ENCODE measurements at places on chromosomes 7 and 10.
A peak's percentile ranks its signal among the peaks of the same experiment; 100 is the strongest.

DNA sequence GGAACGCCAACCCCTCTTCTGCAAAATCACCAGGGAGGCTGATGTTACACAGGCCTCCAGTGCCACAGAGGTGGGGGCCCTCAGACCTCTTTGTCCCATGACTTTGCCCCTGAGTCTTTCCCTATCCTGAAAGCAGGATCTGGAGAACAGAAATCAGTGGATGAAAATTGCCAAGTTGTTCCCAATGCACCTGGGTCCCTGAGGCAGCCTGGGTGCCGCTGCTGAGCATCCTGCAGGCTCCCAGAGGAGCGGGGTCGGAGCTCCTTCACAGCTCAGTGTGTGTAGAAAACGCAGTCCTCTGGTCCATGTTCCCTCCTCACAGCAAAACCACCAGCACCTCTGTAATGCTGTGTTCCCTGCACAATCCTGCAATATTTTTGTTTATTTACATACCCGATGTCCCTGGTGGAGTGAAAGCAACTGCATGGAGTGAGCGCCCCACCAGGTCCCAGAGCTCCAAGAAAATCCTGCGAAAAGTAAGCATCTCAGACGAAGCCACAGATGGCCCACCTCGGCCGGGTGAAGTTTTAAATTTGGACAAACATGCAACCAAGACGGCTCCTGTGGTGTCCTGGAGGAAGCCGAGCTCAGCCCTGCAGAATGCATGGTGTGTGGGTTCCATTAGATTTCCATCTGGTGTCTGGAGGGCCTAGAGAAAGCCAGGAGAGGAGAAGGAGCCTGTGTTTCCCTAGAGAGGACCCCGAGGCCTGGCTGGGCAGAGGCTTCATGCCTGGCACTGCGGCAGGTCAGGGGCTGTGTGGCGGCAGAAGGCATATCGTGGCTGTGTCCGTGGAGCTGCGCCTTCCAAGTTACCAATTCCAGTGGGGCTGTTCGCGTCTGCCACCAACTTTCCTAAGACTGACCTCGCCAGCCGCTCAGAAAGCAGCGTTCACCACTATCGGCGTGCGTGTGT is 235.2 kb downstream of the WDR37 start:
- no peak for DNase-seq

DNA sequence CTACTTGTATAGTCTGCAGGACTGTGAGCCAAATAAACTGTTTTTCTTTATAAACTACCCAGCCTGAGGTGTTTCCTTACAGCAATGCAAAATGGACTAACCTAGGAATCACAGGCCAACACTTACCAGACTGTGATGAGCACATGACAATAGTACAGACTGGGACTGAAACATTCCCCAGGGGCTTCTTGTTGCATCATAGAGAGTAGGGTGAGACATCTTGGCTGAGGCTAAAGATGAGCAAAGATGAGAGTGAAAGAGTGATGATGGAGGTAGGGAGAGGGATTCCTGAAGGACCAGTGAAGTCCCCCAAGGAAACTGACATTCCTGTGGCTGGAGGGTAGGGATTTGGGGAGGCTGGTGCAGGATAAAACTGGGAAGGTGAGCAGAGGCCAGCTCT is 194.4 kb downstream of the TPST1 start:
- DNase-seq = no peak

DNA sequence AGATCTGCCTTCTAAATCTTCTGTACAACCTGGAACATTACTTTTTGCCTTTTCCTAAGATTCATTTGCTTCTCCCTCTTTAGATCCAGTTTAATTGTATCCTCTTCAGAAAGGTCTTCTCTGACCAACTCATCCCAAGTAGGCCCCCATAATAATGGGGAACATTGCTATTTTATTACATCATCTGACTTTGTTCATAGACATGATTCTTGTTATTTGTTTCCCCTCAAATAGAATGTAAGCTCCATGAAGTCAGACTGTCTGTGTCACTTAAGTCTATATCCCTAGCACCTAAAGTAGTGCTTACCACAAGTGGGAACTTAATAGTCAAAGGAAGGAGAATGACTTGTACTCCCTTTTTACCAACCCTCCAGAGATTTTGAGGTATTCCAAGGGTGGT is 37.5 kb downstream of the LUC7L2 start:
- DNase-seq = no peak

- no peak for DNase-seq
These were observed 53.2 kb downstream of the STRA8 start for GRCh38 chr7:135286876-135287275.

- DNase-seq = no peak
These were observed 117.9 kb upstream of the KLF6 start for GRCh38 chr10:3902809-3903410.

- DNase-seq = peak; percentile 86
These were observed 132.3 kb upstream of the ANK3 start for GRCh38 chr10:60521974-60522405.

DNA sequence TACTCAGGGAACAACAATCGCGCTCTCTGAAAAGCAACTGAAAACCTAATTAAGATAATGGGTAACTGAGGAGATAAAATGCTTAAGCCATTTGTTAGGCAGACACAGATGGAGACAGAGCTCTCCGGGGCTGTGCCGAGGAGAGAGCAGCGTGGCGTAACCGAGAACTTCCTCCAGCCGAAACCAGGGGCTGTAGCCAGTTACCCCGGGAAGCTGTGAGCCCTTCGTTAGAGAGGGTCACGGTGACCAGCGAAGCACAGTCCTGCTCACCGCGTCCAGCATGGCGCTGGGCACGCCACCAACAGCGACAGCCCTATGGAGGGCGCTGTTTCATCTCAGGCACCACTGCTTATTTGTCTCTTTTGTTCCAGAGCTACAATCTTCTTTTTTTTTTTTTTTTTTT is 16.1 kb downstream of the PAPOLB start:
- peak; percentile 56 for DNase-seq

- no peak for DNase-seq
These were observed 60.0 kb downstream of the PRF1 start for GRCh38 chr10:70542565-70542938.

GRCh38 chr10:97879241-97879640 is 29.6 kb downstream of the GOLGA7B start:
- no peak for DNase-seq

DNA sequence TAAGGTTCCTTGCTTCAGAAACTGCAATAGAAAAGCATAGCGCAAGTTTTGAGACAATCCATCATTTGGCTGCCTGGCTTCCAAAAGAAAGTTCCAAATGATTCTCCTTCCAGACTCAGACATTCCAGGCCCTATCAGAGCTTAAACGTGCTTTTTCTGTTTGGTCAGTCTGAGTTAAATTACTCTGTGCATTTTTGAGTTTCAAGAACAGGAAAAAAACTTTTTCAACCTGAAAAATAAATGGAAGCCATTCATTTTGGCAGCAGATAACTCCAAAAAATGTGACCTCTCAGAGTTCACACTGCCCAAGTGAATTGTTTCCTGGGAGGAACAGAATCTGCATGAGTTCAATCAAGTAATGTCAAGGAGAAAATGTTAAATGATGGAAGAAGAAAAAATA is 354.2 kb downstream of the CXCL12 start:
- no peak for DNase-seq

- no peak for DNase-seq
These were observed 55.5 kb downstream of the PAX2 start for GRCh38 chr10:100800931-100801330.

GRCh38 chr10:97407952-97408248 is 6.8 kb upstream of the RRP12 start:
- no peak for DNase-seq

DNA sequence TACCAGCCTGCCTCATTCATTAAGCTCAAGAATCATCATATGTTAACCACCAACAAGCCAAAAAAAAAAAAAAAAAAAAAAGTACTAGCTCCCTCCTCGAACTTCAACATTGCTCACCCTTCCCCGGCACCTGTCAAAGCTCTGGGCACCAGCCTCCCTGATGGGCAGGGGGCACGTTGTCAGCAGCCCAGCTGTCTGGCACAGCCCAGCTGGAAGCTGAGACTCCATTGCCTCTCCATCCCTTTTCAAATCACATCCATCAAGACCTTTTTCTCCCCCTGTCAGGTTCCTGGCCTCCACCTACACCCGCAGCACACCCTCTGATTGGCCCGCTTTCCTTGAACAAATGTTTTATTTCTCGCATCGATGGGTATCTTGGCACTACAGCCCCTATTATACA is 913.3 kb upstream of the AUTS2 start:
- peak; percentile 7 for DNase-seq

GRCh38 chr7:93475811-93476210 is 98.7 kb downstream of the CALCR start:
- DNase-seq = no peak

- DNase-seq = peak; percentile 9
These were observed 28.2 kb downstream of the TSPAN15 start for GRCh38 chr10:69479240-69480067.

DNA sequence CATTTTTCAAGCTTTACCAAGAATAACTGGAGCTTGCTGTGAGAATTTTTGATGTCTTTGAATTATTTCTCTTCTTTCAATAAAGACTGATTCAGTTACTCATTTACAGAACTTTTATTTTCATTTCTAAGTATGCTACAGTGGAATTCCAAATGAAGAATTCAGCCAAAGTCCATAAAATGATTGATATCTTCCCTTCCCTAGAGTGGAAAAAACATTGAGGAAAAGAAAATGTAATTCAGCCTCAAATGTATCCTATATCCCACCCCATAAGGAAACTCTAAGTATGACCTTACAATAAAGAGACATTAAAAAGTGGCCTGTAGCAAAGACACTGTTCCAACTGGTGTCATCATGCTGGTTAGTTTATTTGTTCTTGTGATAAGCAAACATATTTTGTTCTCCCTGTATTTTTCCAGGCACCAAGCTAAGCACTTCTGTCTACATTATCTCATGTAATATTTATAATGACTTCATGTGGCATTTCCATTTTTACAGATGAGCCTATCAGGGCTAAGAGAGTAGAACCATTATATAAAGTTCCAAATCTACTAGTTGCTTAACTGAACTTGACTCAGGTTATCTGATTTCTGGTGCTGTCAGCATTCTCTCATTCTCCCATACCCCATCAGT is 450.4 kb downstream of the NEBL start:
- DNase-seq = no peak

- no peak for DNase-seq
These were observed 48.8 kb downstream of the ARHGAP22 start for GRCh38 chr10:48556065-48556464.

DNA sequence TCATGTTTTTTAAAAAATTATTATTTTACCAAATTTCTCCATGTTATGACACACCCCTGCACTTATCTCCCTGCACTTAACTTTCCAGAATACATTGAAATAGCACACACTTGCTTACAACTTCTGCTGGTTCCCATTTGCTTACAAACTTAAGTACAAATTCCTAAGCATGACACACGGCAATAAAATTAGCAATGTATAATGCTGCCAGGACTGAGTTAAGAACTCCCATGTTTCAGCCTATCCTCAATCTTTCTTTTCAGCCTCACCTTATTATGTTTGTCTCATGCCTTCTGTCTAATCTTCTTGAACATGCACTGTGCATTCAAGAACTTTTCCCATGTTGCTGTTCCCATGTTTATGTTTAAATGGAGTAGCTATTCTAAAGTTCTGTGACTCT is 40.8 kb downstream of the PRPS1L1 start:
- no peak for DNase-seq

- DNase-seq = no peak
These were observed 74.1 kb downstream of the ZMYND11 start for GRCh38 chr10:209357-209756.

DNA sequence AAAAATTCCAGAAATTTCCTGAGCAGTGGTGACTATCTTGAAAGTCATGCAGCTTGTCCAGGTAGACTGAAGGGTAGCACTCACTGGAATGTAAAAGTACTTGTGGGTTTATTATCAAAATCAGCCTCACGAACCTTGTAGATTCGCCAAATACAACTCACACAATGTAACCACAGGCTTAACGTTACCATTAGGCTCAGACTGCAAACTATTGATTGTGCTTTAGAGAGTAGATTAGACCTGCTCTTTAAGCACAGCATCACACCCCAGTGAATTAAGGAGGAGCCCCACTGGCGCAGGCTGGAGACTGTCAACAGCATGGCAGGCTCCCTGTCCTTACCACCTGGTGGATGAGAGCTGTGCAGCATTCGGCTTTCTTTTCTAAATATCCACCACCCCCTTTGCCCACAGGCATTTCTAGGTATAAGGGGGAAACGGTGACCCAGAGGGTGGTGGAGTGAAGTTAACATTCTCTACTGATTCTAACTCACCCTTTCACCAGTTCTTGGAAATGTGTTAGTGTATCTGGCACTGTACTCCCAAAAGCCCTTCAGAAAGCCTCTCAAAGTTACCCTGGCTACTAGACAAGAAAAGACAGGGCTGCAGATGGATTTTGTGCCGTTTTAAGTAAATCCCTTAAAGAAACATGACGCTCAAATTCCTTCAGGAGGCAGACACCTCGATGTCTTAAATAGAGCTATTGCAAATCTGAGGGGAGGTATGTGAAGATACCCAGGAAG is 56.6 kb downstream of the GSDME start:
- peak; percentile 18 for DNase-seq

DNA sequence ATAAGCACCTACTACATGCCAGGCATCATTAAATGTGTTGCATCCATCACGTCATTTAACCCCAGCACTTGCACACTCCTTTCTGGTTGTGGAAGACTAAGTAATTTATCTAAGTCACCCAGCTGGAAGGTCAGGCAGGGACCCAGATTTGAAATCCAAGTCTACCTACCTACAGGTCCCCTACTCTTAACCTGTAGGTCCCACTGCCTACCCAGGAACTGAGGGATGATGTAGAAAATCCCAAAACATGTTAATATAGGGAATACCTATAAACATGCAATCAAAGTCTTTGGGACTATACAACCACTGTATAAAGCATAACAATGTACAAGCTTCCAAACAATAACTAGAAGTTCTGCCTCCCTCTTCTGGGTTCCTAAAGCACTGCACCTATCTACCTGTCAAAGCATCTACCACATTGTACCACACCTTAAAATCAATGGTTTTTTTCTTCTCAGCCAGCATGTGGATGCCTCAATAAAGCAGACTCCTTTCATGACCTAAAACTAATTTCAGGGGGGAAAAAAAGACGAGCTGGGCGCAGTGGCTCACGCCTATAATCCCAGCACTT is 5.6 kb downstream of the IL6 start:
- DNase-seq = peak; percentile 13

GRCh38 chr7:23276947-23277346 is 22.2 kb upstream of the MALSU1 start:
- no peak for DNase-seq

DNA sequence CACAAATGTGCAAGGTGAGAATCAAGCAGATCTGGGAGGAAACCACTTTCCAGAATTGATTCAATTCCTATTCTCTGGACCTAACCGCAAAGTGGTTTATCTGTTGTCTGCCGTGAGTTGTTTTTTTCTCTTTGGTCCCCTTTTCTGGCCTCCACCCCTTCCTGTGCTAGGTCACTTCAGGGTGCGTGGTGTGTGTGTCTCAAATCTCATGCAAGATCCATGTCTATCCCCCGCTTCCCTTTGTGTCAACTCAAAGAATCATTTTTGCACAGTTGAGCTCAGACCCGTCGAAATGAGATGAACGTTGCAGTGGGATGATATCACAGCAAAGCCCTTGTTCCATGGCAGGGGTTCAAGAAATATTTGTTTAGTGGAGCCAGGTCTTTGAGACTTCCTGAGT is 184.5 kb downstream of the GATA3 start:
- DNase-seq = no peak

- DNase-seq = no peak
These were observed 28.8 kb downstream of the CYP17A1 start for GRCh38 chr10:102808380-102808779.
